ENCODE measurements at places on chromosomes 2 and 18. TPM values are rescaled to one million over a fixed set of nuclear protein-coding genes. Genes with fewer than 3 reads are reported as not detected.
A peak's percentile ranks its signal among the peaks of the same experiment; 100 is the strongest.

- DNase-seq: peak; percentile 48
Measured at GRCh38 chr2:46471-47345, at the start of gene FAM110C. Gene FAM110C, minus strand, starts transcription at chr2:46505. Its CDS starts 120 bp downstream, at chr2:46385.

DNA sequence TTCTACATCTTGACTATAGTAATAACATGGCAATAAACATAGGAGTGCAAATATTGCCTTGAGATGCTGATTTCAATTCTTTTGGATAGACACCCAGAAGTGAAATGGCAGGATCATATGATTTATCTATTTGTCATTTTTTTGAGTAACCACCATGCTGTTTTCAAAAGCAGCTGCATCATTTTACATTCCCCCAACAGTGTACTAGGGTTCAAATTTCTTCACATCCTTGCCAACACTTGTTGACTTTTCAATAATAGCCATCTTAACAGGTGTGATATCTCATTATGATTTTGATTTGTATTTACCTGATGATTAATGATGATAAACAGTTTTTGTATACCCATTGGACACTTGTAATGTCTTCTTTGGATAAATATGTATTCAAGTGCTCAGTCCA lies 90.8 kb downstream of the STRADB start:
- no peak for DNase-seq

GRCh38 chr2:63846487-63846886 lies 4.8 kb downstream of the UGP2 start:
- DNase-seq: no peak

DNA sequence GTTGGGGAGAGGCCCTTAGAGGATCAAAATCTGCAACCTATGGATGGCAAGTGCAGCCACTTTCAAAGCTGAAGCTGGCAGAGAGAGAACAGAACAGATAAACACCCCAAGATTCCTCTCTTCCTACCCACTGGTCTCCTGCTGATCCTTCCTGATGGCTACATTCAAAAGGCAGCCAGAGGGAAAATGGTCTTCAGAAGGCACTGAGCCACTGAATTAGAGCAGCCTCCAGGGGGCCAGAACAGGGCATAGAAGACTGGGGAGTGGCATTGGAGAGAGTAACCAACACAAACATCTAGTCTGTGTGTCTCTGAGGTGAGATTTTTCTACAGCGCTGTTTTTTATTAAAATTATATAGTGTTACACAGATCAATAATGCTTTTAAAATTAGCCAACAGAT lies 432.6 kb downstream of the PARD3B start:
- DNase-seq: no peak

DNA sequence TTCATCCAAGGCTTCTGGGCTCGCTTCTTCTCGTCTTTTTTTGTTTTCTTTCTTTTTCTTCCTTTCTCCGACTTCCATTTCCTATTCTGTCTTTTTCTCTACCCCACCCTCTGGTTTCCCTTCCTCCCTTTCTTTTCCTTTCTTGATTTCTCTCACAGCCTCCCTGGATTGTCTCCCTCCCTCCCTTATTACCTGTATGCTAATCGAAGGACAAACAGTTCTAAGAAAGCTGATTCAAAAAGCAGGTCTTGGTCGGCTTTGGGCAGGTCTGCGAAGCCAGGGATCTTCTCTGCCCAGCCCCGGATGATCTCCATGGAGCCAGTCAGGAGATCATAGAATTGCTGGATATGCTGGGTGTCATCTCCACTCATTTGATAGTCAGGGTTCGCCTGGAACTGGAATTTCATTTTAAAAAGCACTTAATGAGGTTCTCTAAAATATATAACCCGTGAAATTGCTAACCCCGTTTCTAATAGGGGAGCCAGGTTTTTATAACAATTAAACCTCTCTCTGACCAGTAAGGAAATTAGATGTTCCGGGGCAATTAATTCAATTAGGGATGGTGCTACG lies 5.9 kb downstream of the NR4A2 start:
- no peak for DNase-seq

- DNase-seq: no peak
Measured at GRCh38 chr2:201132518-201132917, 16.6 kb downstream of the CFLAR start.

The TMEM131 gene
- 57.1 TPM for total RNA-seq

The C2orf78 gene
- not detected for total RNA-seq

The REL gene
- total RNA-seq: 11.9 TPM

Measured in progenitor cell of endocrine pancreas (in vitro differentiated cells).